CD8-positive, alpha-beta T cell (primary cell): ENCODE measurements at places on chromosomes 12 and 14. TPM values are rescaled to one million over a fixed set of nuclear protein-coding genes. Genes with fewer than 3 reads are reported as not detected.
A peak's percentile ranks its signal among the peaks of the same experiment; 100 is the strongest.

DNA sequence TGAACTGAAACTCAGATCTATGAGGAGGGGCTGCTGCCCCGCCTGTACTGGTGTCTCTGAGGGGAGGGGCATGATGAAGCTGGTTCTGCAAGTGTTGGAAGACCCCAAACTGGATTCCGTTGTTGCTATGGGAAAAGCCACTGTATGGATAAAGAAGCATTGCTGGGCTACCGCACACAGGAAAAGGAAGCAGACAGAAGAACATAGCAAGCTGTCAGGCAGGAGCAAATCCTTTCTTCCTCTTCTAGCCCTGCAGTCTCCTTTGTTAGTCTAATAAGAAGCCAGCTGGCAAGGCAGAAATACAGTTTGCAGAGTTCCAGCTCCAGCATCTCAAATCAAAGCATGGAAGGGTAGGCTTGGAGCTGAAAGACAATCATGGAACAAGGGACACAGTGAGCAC, 26.3 kb upstream of the NR1H4 start:
- no peak for DNase-seq

GRCh38 chr14:86780461-86780860, 1212.5 kb downstream of the GALC start:
- DNase-seq, result no peak

GRCh38 chr12:8081251-8081920, 688 bp upstream of the NECAP1 start:
- no peak for DNase-seq

DNA sequence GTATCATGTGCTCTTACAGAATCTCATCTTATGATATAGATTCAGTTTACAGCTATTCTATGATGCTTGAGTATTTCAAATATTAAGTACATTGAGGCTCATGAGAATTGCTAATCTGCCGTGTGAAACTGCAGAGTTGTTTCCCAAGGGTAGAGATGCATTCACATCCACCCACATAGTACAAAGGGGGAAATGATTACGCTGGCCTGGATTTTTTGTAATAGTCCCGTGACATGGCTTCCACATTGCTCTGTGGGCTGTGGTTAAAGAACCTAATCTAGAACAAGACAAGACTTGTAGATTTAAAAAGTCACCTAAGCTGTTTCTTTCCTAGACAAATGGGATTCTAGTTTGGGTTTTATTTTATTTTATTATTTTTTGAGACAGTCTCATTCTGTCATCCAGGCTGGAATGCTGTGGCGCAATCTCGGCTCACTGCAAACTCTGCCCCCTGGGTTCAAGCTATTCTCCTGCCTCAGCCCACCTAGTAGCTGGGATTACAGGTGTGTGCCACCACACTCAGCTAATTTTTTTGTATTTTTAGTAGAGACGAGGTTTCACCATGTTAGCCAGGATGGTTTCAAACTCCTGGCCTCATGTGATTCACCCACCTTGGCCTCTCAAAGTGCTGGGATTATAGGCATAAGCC, 13.0 kb upstream of the RIOX1 start:
- DNase-seq, result no peak

- DNase-seq, result no peak
Observed at GRCh38 chr12:92557422-92557724, 145.4 kb upstream of the PLEKHG7 start.

The PRPF40B gene
- 4.2 TPM for total RNA-seq

- DNase-seq, result no peak
Observed at GRCh38 chr12:6018265-6018664, 73.2 kb upstream of the ANO2 start.

The DENND5B gene
- total RNA-seq, result 0.22 TPM

DNA sequence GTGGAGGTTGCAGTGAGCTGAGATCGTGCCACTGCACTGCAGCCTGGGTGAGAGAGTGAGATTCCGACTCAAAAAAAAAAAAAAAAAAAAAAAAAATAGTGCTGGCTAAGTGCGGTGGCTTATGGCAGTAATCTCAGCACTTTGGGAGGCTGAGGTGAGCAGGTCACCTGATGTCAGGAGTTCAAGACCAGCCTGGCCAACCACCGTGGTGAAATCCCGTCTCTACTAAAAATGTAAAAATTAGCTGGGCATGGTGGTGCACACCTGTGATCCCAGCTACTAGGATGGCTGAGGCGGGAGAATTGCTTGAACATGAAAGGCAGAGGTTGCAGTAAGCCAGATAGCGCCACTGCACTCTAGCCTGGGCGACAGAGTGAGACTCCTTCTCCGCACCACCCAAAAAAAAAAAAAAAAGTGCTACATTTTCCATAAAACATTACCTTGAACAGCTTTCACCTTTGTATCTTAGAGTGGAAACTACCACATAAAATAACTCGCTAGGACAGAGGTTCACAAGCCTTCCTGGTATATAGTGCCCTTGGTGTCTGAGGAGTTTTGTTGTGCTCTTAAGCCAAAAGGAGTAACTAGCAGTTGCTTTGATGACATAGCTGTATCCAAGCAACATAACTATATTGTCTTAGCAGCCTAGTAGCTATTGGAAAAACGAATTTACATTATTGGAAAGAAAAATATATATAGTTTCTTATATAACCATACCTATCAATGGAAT, 11.1 kb downstream of the PTGES3 start:
- no peak for DNase-seq

DNA sequence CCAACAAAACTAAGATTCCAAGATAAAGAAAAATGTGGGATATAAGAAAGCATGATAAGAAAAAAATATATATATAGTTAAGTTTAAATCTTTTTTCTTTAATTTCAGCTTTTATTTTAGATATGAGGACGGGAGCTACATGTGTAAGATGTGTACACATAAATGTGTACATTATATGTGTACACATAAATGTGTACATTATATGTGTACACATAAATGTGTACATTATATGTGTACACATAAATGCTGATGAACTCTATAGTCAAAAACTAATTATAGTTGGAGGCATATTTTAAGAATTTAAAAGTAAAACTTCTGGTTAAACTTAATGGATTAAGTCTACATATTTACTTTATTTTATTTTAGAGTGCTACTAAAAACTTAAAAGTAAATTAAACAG, 123.6 kb downstream of the BTG1 start:
- no peak for DNase-seq

DNA sequence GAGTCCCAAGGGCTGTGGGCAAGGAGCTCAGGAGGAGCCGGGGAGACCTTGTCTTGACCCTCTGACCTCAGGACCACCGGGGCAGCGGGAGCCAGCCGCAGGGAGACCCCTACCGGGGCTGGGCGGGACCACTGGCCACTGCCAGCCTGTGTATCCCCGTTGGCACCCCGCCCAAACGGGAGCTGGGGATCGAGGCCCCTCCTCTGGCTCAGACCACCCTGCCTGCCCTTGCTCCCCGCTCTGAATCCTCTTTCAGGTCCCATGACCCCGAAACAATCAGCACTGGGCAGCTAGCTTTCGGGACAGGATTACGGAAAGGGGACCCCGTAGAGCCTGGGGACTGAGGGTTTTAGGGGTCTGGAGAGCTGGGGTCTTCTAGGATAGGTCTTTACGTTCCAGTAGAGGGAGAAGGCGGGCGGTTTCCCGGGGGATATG, 1.3 kb downstream of the GLI1 start:
- DNase-seq, result no peak

- no peak for DNase-seq
Observed at GRCh38 chr12:62899568-62900390, 35.2 kb downstream of the PPM1H start.

The FSCB gene
- not detected for total RNA-seq

DNA sequence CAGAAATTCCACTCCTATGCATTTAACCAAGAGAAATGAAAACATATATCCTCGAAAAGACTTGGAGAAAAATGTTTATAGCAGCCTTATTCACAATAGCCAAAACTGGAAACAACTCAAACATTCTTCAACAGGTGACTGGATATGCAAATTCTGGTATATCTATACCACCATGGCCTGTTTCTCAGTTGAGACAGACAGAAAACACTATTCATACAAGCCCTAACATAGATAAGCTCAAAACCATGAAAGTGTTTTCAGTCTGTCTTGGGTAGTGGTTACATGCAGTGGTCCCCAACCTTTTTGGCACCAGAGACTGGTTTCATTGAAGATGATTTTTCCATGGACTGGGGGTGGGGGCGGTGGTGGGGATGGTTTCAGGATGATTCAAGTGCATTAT, 83.8 kb downstream of the SRGAP1 start:
- DNase-seq, result no peak

- peak; percentile 54 for DNase-seq
Observed at GRCh38 chr12:3777206-3777809, 24.4 kb upstream of the CRACR2A start.

DNA sequence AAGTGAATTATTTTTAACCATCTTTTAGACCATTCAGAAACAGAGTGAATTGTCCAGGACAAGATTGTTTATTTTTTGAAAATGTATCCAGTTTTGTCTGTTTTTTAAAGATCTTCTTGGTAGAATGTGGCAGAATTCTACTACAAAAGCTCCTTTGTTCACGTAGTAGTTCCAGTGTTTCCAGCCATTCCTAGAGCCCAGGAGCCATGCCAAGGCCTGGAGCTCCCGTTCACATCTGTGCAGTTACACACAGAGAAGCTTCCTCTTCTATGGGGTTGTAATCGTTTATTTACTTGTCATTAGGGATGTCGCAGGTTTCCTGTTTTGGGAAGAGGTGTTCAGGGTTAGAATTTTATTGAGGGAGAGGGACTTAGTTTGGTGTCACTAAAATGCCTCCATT, 409.8 kb downstream of the NPAS3 start:
- no peak for DNase-seq

GRCh38 chr12:107429006-107429705, 256.4 kb upstream of the PWP1 start:
- DNase-seq, result no peak

DNA sequence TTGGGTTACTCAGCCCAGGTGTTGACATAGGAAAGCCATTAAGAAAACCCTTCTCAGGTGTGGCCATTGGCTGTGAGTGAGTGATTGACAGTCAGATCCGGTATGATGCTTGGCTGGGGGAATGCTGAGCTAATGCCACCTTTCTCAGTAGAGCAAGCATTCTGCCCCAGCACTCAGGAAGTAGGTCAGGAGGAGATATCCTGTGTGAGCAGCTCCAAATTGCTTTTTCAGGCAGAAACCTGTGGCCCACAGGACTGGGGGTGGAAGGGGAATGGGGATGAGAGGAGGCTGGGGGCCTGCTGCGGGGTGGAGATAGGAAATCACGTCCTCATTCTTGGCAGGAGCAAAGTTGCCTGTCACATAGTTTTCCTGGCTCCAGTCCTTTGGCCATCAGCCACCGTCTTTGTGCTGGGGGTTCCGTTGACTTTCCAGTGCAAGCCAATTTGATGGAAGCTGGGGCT, 55.7 kb downstream of the NINJ2 start:
- no peak for DNase-seq

- no peak for DNase-seq
Observed at GRCh38 chr12:4054630-4055029, 181.4 kb upstream of the PARP11 start.

- DNase-seq, result no peak
Observed at GRCh38 chr12:3055704-3056467, 21.3 kb upstream of the TSPAN9 start.

GRCh38 chr12:65924716-65925115, 100.4 kb downstream of the HMGA2 start:
- no peak for DNase-seq

DNA sequence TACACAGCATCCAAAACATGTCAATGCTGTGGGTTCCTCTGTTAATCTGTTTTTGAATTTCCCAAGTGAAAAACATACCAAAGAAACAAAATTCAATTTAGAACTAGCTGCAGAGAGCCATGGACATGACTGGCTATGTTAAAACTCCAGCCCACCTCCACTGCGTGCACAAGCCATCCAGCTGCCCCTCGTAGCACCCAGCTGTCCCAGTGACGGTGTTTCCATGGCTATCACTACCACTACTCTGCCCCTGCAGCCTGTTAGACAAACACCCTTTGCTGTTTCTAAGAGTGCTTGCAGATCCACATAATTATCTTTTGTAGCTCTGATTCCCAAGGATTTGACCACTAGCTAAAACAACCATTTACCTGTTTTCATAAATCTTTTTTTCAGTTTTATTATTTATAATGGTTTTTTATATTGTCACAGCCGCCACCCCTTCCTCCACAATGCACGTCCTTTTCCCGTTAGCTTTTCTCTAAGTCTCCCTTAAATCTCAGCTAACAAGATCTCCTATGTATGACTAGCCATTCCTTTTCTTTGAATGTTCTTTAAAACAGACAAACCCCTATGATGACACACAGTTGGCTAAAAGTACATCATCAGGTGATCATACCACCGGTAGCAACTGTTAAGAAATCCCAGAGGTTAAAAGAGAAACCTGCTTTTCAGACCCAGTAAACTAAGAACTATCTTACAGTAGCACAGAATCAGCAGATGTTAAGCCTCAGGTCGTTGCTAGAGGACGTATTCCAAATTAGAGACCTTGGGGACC, 37.8 kb upstream of the NAA30 start:
- no peak for DNase-seq

DNA sequence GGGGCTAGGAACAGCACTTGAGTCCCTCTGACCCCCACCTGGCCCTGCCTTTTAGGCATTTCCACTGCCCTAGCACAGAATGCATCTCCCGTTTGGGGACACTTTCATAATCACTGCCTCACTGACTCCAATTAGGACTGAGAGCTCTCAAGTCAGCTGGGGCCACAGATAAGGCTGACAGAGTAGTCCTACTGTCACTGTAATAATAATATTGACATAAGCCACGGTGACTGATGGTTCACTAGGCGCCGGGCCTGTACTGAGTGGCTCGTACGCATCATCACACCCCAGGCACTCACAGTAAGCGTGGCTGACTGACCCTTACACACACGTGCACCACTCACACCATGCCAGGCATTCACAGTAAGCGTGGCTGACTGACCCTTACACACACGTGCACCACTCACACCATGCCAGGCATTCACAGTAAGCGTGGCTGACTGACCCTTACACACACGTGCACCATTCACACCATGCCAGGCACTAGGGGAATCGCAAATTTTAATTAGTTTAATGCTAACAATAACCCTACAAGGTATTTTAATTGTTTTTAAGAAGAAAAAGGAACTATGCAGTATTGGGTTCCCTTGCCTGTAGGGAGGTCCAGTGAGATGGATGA, 87.7 kb downstream of the CHGA start:
- no peak for DNase-seq

The FAM181A gene
- total RNA-seq, result not detected

DNA sequence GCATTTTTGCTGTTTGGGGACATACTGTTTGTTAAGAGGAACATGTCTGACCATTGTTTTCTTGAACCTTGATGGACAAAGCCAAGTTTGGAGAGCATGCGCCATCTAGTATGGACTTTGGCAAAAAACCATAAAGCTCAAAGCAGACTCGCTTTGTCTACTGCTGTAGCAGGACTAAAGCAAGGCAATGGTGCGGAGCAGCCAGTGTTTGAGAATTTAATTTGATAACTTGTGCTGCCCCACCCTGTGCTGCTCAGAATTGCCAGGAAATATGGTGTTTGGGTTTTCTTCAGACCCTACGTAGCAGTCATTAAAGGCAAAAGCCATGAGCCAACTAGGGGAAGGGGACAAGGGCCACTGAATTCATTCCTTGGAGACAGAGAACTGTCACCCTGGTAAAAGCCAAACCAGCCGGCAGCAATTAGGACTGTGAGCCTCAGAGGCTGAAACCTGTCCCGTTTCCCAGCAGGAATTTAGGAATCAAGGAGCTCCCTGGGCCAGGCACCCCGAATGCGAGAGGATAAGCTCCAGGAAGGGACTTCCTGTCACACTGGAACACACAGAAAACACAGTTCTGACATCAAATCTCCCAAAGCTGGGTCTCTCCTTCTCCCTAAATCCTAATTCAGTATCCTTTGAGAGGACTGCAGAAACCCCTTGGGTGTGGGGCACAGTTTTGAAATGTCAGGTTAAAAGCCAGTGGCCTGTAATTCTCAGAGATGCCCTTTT, 1.1 kb downstream of the AVIL start:
- no peak for DNase-seq
